ENCODE measurements at places on chromosomes 1 and 21.

GRCh38 chr21:35428937-35429336 lies 379.8 kb upstream of the RUNX1 start:
- no peak for DNase-seq

- DNase-seq, result no peak
Measured at GRCh38 chr21:42028766-42029425, 18.7 kb upstream of the ZBTB21 start.

DNA sequence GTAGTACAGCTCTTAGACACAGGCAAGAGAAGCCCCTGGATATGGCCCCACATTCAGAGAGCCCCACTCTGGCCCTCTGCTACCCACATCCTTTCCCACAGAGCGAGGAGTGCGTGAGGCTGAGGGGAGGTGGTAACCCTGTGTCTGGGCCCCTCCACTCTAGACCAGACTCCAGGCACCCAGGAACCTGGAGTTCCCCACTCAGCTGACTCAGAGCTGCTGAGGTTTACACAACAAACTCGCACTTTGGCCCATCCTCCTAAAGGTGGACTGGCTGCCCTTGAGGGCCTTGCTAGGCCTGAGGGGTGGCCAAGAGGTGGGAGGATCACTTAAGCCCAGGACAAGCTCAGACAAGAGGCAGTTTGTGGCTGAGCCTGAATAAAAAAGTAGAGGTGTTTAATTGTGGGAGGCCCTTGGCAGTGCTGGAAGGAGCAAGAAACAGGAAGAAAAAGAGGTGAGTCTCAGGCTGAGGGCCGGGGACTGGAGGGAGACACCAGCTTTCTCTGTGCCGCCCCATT lies 10.7 kb downstream of the MR1 start:
- no peak for DNase-seq

DNA sequence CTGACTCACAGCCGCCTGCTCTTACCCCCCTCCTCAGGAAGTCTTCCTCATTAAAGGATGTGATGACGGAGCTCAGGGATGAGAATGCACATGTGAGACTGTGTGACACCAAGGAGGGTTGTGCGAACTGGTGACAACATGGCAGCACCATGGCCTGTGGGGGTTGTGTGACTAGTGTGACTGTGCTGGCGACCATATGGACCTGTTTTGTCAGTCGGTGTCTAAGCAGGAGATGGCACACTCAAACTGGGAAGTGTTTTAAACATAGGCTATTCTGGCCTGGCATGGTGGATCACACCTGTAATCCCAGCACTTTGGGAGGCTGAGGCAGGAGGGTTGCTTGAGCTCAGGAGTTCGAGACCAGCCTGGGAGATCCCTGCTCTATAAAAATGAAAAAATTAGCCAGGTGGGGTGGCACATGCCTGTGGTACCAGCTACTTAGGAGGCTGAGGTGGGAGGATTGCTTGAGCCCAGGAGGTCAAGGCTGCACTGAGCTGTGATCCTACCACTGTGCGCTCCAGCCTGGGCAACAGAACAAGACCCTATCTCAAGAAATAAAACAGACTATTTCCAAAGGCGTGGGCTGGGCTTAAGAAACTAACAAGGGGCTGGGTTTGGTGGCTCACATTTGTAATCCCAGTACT lies 7.4 kb downstream of the TRNP1 start:
- no peak for DNase-seq

GRCh38 chr1:13922466-13923110 lies 222.6 kb downstream of the PRDM2 start:
- DNase-seq, result no peak

- DNase-seq, result no peak
Measured at GRCh38 chr1:1237874-1238701, 6.1 kb downstream of the B3GALT6 start.

DNA sequence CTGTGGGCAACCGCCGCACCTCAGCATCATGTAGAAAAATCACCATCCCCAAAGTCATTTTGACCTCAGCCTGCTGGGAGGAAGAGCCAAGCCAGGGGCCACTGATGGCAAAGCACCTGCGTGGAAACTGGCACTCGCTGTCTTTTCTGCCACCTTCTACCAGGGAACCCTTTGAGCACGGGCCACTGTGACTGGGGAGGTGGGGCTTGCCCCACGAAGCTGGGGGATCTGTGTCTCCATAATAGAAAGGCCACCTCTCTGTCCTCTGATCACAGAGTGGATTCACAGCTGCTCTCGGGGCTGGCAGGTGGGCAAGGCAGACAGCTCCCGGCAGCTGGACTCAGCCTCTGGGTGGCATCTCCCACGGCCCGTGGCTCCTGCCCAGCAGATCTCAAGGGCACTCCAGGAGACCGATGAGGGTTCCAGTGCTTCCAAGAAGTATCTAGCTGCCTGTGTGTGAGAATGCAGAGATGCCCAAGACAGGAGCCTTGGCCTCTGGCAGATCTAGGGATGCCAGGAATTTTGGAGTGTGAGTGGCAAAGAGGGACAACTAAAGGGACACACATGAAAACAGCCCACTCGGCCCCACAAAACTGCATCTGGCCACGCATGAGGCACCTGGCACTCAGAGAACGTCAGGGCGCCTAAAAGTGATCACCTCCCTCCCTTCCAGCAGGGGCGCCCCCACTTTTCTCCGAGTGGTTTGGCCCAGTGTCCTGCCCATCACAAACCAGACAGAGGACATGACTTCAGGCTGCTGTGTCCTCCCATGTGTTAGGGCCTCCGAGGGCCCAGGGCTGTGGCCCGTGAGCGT lies 102.6 kb downstream of the PDE9A start:
- DNase-seq, result no peak

DNA sequence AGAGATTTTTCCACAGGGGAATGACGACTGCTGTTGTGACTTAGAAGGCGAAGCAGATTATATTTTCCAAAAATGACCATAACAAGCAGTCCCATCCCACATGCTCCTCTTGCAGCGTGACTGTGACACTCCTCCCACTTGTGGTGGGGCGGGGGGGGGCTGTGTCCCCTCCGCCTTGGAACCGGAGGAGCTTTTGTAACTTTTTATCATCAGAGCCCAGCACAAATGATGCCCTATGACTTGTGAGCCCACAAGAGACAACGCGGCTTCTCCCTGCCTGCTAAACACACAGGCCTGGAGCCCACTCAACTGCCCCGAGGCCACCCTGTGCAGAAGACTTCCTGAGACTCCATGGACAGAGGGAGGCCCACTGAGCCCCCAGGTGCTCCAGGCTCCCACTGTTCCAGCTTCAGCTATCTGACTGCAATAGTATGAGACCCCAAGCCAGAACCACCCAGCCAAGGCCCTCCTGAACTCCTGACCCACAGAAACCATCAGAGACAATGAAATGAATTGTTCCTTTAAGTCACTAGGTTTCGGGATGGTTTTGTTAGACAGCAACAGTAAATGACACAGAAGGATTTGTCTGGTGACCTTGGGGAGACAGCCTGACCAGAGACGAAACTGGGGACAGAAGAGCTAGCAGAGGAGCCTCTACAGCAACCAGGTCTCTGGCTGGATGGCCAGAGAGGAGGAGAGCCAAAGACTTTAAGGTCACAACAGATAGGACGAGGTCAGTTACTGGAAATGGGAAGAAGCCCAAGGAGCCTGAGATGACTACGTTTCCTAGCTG lies 58.8 kb downstream of the CAPZB start:
- DNase-seq, result no peak

DNA sequence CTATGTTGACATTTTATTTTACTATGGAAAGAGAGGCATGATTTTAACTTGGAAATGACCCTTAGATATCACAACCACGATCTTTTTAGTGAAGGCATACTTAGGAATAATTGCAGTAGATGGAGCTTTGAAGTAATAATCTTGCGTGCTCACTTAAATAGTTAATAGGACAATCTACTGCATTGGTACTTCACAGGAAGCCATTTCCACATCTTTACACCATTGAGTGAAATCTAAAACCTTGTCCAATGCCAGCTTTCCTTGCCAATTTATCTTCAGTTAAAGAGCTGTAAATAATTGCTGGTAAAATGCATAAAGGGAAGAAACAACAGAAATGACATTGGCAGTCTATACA lies 586.3 kb downstream of the ADGRL2 start:
- DNase-seq, result no peak

GRCh38 chr1:230171356-230172015 lies 104.4 kb downstream of the GALNT2 start:
- no peak for DNase-seq

DNA sequence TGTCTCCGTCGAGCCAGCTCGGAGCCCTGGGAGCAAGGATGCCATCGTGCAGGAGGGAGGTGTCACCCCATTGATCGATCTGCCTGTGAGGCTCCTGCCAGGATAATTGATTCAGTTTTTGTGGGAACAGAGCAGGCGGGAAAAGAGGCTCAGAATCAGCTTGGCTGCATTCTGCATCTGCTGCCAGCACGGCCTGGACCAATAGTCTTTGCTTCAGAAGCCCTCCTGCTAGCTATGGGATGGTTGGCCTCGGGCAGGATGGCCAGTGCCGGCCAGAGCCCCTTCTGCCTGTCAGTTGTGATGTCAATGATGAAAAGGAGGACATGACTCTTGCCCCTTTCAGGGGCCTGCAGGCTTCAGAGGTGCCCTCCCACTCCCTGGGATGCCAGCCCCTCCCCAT lies 39.6 kb downstream of the PTPRF start:
- no peak for DNase-seq

- DNase-seq, result no peak
Measured at GRCh38 chr1:115677182-115677555, 35.4 kb downstream of the VANGL1 start.

- no peak for DNase-seq
Measured at GRCh38 chr1:33298623-33299277, 22.1 kb downstream of the A3GALT2 start.
